ENCODE measurements at places on chromosomes 16 and 17.
A peak's percentile ranks its signal among the peaks of the same experiment; 100 is the strongest.

DNA sequence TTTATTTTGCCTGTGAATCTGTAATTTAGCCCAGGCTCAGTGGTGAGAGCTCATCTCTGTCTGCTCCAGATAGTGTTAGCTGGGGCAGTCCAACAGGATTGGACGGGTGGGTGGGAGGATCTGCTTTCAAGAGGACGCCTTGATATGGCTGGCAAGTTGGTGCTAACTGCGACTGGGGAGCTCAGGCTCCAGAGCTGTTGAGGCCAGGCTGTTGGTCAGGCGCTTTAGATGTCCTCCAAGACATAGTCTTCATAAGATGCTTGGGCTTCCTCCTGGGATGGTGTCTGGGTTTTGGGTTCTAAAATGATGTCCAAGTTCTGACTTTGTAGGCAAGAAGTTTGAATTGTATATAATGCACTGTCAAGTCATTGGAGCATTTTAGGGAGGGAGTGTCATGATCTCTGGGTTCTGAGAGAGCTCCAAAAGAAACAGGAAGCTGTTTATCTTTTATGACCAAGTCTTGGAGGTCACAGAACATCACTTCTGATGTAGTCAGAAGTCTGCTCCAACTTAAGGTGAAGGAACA, 12.8 kb upstream of the PCTP start:
- no peak for DNase-seq

DNA sequence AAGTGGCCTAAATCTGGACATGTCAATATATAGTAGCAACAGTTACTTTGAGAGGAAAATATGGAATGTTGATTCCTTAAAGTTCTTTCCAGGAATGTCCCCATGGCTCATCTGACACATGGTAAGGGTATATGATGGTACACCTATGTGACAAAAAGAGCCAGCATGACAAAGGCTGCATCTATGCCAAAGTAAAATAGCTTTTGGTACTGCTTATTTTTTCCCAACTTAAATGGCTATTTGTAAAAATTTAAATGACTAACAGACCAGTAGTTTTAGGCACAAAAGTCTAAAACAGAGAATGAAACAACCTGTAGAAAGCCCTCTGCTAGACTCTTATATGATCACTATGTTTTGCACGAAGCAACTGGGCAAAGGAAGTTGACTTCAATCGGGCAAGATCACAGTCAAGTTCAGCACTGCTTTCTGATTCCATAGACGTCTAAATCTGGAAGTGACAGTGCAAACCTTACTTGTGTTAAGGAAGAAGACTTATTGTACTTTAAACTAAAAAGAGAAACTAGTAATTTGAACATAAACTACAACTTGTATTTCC, 135.1 kb downstream of the SKAP1 start:
- peak; percentile 24 for DNase-seq

DNA sequence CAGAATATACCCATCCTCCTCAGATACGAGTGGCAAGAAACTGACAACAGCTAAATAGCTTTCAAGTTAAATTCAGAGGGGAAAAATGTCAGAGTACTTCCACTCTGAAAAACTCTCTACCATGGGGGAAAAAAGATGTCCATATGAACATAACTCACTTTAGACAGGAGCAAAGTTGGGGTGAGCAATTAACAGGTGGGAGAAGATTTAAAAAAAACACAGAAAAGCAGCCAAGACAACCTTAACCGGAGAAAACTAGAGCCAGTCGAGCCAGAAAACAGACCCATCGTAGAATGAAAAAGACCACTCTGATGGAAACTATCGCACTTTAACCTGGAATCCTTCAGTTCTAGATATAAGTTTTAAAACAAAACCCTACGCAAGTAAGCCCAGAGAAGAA, 833 bp downstream of the TERF2 start:
- no peak for DNase-seq

DNA sequence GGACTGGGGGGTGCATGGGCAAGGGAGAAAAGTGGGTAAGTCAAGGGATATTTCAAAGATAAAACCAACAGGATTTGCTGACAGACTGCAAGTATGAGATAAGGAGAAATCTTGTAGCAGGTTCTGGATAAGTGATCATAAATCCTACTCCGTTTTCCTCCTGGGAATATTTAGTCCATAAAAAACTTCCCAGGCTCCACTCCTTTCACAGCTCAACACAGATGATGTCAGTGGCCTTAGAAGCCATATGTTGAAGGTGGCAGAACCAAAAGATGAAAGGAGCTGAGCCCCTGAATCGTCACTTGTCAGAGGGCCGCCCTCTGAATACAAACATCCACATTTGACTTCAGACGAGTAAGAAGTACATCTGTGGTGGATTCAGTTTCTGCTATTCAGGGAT, 71.7 kb downstream of the GRIN2A start:
- DNase-seq = no peak

GRCh38 chr17:77884019-77884418, 74.5 kb upstream of the TNRC6C start:
- no peak for DNase-seq

DNA sequence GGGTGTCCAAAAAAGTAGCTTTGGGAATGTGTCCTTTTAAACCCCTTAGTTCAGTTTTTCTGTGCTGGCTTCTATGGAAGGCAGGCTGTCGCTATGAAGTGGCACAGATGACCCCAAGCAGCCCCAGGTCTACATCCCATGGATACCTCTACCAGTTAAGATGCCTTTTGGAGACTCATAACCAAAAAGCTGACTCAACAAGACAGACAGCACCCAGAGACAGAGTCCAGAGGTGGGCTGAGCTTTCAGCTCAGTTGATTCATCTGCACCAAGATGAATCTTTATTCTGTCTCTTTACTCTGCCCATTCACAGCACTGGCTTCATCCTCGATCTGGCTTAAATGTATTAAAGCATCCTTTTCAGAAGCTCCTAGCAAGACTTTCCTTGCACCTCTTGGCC, 29.8 kb upstream of the RBBP6 start:
- no peak for DNase-seq

GRCh38 chr17:16818821-16819683, 129.0 kb downstream of the CCDC144A start:
- DNase-seq = no peak

- no peak for DNase-seq
Measured at GRCh38 chr17:8465759-8466158, 30.1 kb downstream of the NDEL1 start.

- DNase-seq = peak; percentile 45
Measured at GRCh38 chr16:12796498-12796897, 7.2 kb downstream of the CPPED1 start.

DNA sequence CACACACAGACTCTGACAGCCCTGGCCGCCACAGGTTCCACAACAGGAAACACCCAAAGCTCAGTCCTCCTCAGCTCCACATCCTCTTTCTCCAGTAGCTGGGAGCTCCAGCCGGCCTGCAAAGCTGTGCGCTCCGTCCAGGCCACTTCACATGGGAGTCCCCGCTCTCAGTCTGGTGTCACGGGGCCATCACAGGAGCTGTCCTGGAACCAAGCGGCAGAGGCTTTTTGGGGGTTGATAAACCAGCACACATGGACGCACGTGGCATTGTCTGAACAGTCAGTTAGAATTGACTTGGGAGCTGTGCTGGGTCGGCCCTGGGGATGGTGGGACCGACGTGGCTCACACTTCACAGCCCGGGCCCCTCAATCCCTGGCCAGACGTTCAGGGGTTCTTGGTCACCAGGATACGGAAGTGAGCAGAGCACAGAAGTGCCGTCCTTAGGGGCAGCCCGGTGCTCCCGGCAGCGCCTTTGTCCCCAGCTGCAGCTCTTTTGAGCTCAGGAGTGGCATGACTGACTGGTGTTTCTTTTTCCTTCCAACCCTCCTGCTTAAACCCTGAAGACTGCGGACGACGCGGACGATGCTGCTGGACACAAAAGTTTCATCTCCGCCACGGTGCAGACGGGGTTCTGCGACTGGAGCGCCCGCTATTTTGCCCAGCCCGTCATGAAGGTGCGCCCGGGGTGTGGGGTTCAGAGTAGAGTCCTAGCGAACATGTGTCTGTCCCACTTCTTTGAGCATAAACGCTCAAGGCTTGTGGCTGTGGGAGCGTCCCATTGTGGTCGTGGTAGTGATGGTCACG, 66.6 kb upstream of the CHMP6 start:
- no peak for DNase-seq

GRCh38 chr16:73172973-73173709, 125.2 kb upstream of the ZFHX3 start:
- DNase-seq = no peak

- DNase-seq = no peak
Measured at GRCh38 chr16:49499414-49499785, 125.8 kb downstream of the C16orf78 start.

DNA sequence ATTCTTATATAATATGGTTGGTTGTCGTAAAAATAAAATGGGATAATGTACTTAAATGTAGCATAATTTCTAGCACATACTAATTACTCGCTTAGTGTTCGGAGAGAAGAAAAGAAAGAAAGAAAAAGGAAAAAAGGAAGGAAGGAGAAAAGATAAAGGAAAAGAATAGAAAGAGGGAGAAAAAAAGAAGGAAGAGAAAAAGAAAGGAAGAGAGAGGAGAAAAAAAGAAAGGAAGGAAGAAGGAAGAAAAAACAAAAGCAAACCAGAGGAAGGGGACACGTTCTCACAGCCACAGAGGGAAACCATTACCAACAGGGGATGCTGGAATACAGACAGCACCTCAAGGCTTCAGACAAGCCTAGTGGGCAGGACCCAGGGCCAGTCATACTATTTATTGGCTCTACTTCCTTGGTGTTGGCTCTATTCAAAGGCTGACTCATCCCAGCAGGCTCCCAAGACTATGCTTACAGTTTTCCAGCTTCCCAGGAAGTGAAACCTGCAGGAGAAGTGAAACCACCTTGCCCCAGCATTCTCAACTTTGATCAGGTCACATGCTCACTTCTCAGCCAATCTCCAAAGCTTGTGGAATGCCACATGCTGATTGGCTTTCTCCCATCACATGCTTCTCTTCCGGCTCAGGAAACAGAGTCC, 273.5 kb upstream of the IRX5 start:
- peak; percentile 42 for DNase-seq

- DNase-seq = no peak
Measured at GRCh38 chr16:20762404-20763123, 1.2 kb upstream of the ACSM3 start.

DNA sequence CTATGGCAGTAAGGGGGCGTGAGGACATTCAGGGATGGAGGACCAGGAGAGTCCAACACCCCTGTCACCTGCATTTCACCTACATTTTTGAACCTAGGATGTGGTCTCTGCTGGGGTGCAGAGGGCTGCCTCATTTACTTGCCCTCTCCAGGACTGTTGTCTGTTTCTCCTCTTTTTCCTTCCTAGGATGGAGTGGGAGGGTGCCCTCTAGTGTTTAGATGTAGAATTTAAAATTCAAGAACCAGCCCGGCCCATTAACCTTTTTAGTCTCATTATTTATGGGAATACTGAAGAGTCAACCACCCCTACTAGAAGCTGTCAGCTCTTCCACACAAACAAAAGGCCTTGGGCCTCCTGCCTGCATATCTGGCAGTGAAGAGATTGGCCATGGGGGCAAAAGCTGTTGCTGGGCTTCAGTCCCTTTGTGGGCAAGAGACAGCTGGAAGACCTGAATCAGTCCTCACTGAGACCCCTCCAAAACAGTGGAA, 2.5 kb upstream of the STARD3 start:
- peak; percentile 77 for DNase-seq

- DNase-seq = no peak
Measured at GRCh38 chr16:27474921-27475320, 72.9 kb downstream of the IL21R start.

DNA sequence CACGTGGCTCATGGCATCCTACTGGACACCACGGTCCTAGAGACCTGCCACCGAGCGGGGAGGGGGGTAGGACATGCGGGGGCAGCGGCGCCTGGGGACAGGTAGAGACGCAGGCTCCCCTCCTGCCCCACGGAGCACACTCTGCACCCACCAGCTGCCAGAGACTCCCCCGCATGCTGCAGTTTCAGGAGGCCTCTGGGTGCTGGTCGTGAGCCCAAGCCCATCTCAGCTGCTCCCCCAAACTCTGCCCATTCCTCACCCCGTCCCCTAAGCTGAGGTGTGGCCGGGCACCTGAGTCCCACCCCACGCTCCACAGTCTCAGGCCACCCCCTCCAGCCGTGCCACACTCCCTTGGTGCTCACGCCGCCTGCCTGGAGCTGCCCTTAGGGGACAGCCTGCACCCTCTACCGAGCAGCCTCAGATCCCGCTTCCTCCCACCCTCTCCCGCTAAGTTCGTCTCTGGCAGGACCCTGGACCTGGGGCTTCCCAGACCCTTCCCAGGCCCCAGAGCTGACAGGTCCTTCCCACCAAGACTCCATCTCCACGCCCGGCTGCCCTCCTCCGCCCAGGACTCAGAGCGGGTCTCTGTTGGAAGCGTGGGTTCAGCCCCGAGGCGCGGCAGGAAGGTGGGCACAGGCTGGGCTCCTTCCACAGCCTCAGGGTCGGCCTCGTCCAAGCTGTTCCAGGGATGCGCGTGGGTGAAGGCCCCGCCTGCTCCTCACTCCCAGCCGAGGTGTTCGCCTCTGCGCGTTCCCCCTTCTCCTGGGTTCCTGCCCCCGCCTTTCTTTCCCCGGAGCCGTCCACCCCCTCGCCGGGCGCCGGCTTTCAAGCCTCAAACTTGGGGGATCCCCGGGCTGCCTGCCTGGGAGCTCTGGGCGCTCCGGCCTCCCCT, 1.3 kb downstream of the RAB40B start:
- DNase-seq = no peak

GRCh38 chr17:81218459-81218858, 4.3 kb downstream of the CEP131 start:
- peak; percentile 17 for DNase-seq

GRCh38 chr17:38705803-38706504, 881 bp downstream of the MLLT6 start:
- peak; percentile 47 for DNase-seq

DNA sequence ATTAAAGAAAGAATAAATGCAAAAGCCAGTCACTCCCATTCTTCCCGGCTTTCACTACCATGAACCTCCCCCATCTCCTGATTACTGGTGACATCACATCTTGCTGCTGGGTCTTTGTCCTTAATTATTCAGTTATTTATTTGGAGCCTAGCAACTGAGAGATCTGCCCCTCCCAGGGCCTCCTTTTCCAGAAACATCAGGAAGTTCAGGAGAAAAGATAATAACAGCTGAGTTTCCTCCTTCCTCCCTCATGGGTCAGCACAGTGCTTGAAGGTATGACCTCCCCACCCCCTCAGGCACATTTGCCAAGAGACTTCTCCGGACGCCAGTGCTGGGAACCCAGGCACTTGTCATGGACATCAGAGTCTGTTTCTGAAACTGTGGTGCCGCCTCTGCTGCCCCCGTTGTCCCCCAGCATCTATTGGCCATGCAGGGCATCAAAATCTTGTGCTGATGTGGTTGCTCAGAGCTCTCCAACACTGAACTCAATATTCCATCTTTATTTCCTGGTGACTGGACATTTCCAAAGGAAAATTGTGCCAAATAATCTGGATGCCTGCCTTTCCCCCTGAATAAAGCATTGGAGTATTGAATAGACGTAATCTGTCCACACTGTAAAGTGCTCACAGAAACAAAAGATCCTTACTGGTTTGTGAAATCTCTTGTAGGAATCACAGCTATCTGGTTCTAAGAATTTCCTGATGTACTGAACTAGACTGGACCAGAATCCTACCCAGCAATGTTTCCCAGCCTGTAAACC, 71.8 kb downstream of the ZNF18 start:
- DNase-seq = no peak

DNA sequence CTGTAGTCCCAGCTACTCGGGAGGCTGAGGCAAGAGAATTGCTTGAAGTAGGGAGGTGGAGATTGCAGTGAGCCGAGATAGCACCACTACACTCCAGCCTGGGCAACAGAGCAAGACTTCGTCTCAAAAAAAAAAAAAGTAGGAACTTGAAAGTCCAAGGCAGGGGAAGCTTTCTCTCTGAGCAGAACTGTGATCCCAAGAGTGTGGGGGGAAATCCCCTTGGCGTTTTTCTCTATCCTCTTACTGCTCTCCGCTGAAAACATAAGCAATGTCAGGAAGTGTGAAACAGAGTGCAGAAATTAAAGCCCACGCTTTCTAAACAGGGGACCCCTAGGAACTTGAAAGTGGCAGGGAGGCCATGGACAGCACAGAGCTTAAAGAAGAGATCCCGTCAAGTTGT, 9.8 kb upstream of the CMTM3 start:
- no peak for DNase-seq

Measured in ELR (cell line).